ENCODE measurements at places on chromosomes 3 and 15.

DNA sequence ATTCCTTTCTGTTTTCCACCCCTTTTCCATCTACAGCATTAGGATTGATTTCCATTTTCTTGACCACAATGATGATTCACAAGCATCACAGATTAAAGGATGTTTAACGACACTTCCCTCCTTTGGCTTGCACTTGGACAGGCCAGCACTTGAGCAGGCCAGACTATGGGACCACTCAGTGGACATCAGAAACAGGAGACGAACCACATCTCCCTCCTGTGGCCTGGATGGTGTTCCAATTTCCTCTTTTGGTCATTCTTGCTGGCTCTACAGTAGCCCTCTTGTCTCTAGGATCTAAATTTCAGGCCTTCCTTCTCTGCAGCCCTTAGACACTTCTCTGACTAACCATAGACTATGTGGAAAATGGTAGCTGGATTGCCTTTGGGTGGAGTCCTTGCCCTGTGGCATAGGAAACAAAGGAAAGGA, 78.8 kb upstream of the BOC start:
- no peak for DNase-seq

GRCh38 chr3:107268469-107268868, 108.8 kb upstream of the CCDC54 start:
- DNase-seq, result no peak

DNA sequence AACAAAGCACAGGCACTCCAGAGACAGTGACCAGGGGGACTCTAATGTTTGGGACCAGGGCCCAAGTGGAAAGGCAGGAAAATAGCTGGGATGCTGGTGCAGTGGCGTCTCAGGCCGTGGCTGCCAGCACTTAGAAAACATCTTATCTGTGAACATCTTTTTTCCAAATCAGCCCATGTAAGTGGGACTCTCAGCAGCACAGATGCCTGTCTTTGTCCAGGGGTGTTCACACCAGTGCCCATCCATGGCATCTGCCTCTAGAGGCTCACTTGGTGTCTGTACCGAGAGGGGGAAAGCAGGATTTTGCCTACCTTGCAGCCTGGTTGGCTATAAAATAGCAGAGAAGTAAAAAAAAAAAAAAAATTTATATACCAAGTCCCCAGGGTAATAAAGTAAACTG, 26.7 kb downstream of the SLC12A8 start:
- DNase-seq, result no peak

DNA sequence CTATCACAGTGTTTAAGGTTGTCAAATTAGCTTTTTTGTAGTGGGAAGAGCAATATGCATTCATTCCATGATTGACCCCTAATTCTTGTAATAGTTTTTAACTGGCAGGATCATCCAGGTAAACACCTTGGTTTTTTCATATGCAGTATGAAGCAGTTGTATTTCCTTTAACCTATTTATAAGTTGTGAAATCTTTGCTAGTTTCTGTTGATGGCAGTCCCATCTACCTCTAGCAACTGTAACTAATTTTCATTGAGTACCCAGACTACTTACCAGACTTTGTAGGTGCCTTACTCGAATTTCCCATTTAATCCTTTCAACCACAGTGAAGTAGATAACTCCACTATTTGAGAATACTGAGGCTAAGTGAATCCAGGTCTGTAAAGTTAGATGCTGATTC, 6.1 kb downstream of the FXR1 start:
- no peak for DNase-seq

DNA sequence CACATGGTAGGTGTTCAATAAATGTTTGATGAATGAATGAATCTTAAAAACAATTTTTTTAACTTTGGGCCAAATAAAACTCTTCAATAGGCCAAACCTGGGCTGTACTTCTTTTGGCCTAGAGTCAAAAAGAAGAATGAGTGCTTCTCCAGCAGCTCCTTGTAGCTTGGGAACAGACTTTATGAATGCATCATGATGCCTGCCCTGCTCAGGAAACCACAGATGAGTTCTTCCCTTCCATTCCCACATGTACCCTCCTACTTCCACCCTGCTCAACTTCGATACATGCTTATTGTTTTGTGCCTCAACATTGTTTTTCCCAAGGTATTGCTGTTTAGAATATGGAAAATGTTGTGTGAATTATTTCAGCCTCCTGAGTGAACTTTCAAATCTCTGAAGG, 87.0 kb downstream of the FILIP1L start:
- DNase-seq, result no peak

GRCh38 chr3:125148836-125149235, 63.7 kb downstream of the SLC12A8 start:
- DNase-seq, result no peak

- no peak for DNase-seq
Measured at GRCh38 chr3:167318306-167318705, 61.8 kb downstream of the ZBBX start.

DNA sequence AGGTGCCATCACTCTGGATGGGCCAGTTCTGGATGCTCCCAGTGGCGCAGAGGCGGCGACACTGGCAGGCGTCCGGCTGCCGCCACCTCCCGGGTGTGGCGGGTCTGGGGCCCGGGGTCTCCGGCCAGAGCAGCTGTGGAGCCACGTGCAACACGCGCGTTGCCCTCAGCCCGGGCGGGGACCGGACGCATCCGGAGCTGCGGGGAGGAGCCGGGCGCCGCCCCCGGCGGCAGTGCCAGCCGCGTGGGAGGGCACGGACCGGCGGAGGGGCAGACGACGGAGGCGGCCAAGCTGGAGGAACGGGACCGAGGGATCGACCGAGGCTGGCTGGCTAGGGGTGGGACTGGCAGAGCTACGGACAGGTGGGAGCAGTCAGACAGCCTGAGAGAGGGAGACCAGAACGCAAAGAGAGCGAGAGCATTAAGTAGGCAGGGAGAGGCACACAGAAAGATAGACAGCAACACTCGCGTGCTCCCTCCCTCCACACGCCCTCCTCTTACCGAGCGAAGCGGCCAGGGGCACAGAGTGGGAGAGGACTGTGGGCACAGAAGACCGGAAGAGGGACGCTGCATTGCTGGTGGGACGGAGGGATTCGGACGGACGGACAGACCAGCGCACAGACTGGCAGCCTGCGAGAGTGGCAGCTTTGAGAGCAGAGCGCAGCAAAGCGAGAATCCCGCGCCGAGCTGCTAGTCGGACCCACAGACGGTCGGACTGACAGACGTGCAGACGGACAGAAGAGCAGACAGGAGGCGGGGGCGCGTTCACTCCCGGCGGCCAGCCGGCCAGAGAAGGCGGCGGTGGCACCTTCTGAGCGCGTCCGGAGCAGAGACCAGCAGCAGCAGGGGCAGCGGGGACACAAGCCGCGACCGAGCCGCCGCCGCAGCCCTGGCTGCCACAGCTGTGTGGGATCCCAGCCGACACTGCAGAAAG, at the start of gene ARPP21:
ARPP21 (plus strand) TSS at position 272 of the 933 bp plus-strand sequence. CDS start 42,227 bp downstream, outside the sequence.
- DNase-seq, result no peak

DNA sequence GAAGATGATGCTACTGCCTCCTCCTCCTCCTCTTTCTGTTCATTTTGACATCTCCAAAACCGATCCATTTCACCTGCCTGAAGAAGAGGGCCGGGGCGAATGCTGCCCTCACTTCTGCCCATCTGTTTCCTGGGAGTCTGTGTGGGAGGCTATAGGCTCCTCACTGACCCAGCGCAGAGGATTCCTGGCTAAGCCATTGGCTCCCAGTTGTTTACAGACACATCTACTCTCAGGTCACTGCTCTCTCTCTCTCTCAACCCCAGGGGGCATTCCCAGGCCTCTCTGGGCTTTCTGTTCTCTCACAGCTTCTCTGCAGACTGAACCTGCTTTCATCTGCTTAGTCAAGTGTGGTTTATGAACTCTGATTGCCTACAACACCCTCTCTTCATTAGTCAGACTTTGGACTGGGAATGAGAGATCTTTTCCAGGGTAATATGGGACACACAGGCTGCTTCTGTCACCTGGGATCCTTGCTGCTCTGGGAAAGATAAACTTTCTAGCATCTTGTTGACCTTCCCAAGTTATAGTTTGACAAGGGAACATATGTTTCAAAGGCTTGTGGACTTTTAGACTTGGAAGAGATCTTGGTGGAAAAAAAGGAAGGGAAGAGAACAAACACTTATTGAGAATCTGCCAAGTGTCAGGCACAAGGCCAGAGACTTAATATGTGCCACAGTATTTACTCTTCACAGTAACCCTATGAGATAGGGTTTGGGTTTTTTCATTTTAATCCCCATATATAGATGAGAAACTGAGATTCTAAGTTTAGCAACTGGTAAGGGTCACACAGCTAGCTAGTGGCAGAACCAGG, 30.2 kb upstream of the USP3 start:
- DNase-seq, result peak; percentile 51

DNA sequence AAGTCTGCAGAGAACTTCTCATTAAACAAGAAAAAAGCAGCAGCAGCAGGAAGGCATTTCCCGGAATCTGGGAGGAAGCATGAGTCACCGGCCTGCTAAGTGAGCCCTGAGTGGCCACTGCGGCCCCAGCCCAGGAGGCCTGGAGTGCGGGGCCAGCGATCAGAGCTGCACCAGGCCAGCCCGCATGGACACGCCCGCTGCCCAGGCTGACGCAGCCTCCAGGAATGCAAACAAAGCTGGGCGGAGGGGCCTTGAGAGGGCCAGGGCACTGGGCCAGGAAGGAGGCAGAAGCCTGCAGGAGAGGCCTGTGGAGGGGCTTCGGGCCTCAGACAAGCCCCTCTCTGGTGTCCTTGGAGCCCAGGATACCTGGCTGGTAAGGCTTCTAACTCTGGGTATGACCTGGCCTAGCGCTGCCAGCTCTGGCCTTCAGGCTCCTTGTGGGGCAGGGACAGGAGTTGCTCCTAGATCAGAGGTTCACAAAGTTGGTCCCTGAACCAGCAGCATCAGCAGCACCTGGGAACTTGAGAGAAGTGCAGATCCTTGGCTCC, 101.2 kb downstream of the SMAD6 start:
- no peak for DNase-seq

GRCh38 chr15:99683000-99683670, 50.1 kb downstream of the LYSMD4 start:
- no peak for DNase-seq

DNA sequence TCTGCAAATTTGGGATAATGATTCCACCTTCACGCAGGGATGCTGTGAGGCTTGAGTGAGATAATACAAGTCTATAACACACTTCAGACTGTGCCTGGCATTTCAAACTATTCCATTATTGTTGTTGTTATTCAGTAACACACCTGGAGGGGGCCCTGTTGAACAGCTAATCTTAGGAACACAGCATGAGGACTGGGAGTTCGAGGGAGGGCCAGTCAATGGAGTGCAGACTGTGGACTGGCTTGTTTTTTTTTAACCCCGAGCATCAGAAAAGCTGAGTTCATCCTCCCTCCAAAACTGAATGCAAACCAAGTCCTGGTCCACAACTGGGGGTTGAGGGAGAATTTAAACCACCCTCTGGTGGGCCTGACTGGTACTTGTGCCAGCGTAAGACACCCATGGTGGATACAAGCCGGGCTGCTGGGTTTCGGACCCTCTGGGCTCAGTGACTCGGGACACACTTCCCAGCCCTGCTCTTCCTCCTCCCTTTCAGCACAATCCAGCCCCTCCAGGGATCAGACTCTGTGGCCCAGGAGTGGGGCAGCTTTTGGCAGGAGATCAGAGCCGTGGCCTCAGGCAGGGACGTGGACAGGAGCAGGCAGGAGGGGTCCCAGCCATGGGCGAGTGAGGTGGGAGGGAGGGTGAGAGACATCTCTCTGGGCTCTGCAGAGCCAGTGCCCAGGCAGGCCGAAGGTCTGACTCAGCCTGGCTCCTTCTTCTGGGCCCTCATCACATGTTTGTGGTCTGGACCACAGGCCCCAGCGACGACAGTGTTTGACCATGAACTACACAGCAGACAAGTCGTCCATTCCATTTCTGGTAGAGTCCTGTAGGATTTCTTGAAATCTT, 36.3 kb upstream of the MEX3B start:
- DNase-seq, result no peak
